Activated B cell treated with CpG ODN at 0.5 μM for 24 hours (primary cell): ENCODE measurements at places on chromosomes 7 and 10. TPM values are rescaled to one million over a fixed set of nuclear protein-coding genes. Genes with fewer than 3 reads are reported as not detected.

DNA sequence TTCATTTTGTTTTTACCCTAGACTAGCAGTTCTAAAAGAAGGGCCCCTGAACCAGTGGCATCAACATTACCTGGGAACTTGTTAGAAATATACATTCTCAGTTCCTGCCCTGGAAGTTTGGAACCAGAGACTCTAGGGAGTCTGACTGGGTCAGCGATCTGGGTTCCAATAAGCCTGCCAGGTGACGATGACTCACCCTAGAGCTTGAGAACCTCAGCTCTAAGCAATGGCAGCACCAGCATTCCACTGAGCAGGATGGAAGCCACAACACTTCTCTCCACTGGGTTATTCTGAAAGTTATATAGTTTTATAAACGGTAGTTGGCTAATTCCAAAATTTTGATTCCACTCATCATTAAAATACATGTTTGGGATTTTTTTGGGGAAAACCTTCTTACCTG is 97.0 kb upstream of the AMPH start:
- no peak overlapping the region for H3K27ac ChIP-seq
- H3K4me3 ChIP-seq: no peak overlapping the region
- peaks cover 70% of the 10 kb centered on the region for H3K36me3 ChIP-seq
- H3K27me3 ChIP-seq: no peaks in the 10 kb centered on the region
- H3K4me1 ChIP-seq: no peaks in the 10 kb centered on the region

GRCh38 chr10:15571575-15571974 is 148.1 kb downstream of the ITGA8 start:
- no peaks in the 10 kb centered on the region for H3K36me3 ChIP-seq
- DNase-seq: no peak
- no peaks in the 10 kb centered on the region for H3K4me1 ChIP-seq

DNA sequence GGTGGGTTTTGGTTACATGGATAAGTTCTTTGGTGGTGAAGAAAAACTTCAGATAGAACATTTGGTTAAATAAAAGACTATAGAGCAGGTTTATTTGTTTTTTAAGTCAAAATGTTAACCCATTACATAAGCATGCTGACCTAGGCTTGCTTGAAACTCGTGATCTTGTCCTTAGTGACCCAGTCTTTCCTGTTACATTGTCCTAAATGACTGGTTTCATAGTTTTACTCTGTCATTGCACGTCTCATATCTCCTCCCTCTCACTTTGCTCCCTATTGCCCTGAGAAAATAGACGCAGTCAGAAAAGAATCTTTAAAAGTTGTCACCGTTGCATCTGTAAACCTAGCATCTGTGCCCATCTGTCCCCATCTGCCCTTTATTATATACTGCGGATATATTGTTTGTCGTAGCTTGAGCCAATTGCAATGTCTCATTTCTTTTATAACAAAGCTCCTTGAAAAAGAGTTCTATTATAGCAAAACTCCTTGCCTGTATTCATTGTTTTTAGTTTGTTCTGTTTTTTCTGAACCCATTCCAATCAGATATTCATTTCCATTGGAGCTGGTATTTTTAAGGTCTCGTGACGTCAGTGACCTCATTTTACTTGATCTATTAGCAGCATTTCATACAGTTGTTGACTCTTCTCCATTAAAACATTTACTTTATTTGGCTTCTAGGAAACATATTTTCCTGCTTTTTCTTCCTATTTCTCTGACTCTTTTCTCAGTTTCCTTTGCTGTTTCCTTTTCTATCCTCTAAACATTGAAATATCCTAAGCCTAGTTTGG is 57.3 kb downstream of the HELLS start:
- no peak for DNase-seq
- peaks cover 20% of the 10 kb centered on the region for H3K36me3 ChIP-seq
- H3K27ac ChIP-seq: no peak overlapping the region
- H3K27me3 ChIP-seq: no peaks in the 10 kb centered on the region
- H3K4me1 ChIP-seq: no peaks in the 10 kb centered on the region

Gene UFSP1
- 3.4 and 4.5 TPM in 2 replicates for total RNA-seq

Gene KLF14
- 0.10 TPM in 1 of 2 replicates, not detected in the other for total RNA-seq
